ENCODE measurements at places on chromosomes 2 and 18.

- DNase-seq = no peak
Measured at GRCh38 chr18:75898651-75899050, 471.1 kb upstream of the SMIM21 start.

DNA sequence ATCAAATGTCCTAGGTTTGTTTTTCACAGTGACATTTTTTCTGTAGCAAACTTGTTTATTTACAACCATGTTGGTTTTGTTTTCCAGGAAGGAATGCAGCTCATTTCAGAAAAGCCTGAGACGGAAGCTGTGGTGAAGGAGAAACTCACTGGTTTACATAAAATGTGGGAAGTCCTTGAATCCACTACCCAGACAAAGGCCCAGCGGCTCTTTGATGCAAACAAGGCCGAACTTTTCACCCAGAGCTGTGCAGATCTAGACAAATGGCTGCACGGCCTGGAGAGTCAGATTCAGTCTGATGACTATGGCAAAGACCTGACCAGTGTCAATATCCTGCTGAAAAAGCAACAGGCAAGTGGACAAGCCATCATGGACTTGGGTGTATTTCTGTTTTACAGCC is 79.2 kb upstream of the EML6 start:
- no peak for DNase-seq

DNA sequence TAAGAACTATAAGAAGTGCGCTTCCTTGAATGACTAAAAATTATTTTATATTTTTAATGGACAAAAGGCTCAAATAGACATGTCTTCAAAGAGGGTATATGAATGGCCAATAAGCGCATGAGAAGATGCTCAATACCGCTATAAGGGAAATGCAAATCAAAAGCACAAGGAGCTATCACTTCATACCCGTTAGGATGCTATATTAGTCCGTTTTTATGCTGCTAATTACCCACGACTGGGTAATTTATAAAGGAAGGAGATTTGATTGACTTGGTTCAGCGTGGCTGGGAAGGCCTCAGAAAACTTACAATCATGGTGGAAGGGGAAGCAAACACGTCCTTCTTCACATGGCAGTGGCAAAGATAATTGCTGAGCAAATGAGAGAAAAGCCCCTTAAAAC is 20.5 kb upstream of the PPP4R1 start:
- no peak for DNase-seq

- no peak for DNase-seq
Measured at GRCh38 chr2:17355608-17356329, 162.5 kb downstream of the RAD51AP2 start.

DNA sequence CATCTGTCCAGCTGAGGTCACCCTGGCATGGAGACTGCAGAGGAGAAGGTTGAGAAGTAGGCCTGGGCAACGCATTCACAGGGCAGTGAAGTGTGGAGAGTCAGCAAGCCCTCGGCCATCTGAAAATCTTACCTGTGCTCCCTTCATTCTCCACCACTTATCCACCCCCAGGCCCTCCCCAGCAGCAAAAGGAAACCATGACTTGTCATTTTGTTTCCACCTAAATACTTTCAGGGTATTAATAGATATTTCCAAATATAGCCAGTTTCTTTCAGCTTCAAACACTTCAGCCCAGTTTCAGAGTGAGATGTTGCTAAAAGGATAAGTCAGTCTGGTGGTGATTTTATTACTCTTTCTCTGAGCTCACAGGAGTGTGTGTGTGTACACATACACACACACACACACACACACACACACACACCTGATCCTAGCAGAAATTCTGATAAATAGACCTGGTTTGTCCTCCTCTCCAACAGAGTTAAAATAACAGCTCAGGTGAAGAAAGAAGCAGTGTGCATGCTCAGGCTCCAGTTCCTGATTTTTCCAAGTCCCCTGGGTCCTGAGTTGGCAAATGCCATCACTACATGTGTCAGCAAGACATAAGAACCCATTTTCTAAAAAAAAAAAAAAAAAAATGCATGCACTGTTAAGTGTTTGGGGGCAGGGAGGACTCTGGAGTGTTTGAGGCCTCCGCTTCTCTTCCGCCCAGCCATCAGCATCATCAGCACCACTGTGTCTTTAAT is 82.8 kb downstream of the LOXHD1 start:
- DNase-seq = no peak

- DNase-seq = no peak
Measured at GRCh38 chr18:10926621-10927161, 222.7 kb downstream of the PIEZO2 start.

- no peak for DNase-seq
Measured at GRCh38 chr2:74575320-74575719, 20.8 kb downstream of the DOK1 start.

- DNase-seq = no peak
Measured at GRCh38 chr2:34143149-34143548, 544.0 kb upstream of the FAM98A start.

DNA sequence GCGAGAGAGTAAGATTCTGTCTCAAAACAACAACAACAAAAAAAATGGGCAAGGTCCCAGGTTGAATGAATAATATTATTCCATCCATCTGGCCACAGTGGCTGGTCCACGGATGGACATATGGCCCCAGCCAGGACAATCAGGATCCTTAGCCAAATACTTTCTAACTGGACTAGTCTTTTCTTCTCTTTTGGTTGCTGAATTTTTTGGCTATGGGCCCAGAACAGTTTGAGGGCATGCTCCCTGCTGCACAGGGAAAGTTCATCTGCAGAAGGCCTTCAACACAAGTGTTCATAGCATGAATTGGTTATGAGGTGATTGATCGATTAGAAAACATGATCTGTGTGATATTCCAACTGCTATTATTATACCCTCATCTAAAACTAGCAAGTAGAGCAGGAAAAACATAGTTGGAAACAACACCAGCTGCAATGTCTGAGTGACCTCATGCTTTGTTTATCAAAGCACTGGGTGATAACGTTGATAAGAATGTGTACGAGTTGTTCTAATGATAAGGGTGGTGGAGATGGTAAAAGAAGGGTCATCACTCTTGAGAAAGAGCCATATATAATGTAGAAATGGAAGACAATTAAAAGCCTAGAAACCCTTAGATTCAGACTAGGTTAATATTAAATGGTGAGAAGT is 47.8 kb upstream of the RNF103 start:
- no peak for DNase-seq

- DNase-seq = peak; percentile 19
Measured at GRCh38 chr18:2905854-2906703, 59.3 kb downstream of the EMILIN2 start.

DNA sequence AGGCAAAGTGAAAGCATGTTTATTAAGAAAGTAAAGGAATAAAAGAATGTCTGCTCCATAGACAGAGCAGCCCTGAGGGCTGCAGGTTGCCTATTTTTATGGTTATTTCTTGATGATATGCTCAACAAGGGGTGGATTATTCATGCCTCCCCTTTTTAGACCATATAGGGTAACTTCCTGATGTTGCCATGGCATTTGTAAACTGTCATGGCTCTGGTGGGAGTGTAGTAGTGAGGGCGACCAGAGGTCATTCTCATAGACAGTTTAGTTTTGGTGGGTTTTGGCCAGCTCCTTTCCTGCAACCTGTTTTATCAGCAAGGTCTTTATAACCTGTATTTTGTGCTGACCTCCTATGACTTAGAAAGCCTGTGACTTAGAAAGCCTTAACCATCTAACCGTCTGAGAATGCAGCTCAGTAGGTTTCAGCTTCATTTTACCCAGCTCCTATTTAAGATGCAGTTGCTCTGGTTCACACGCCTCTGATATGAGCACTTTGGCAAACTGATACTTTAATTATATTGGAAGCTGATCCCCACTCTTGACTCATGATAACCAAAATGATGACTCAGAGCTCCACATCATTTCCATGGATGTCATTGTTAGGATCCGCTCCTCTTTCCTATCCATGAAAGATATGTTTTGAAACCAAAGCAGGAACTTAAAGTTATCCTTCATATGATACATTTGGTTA is 14.5 kb upstream of the ERMN start:
- peak; percentile 15 for DNase-seq

DNA sequence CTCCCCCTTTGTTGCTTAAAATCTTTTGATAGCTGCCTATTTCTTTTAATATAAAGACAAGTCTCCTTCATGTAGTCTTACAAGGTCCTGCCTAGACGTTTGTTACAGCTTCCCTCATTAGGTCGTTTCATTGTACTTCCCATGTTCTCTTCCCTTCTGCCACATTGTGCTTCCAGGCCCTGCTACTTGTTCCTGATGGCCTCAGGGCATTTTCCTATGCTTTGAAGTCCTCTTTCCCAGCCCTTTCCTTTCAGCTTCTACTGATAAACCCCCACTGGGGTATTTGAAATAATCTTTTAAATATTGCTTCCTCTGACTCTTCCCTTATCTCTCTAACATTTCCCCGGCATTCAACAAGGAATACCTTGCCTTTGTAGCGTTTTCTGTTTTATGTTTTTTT is 67.4 kb downstream of the UBE2E3 start:
- DNase-seq = no peak

- DNase-seq = no peak
Measured at GRCh38 chr18:75681538-75682115, 254.1 kb upstream of the SMIM21 start.

DNA sequence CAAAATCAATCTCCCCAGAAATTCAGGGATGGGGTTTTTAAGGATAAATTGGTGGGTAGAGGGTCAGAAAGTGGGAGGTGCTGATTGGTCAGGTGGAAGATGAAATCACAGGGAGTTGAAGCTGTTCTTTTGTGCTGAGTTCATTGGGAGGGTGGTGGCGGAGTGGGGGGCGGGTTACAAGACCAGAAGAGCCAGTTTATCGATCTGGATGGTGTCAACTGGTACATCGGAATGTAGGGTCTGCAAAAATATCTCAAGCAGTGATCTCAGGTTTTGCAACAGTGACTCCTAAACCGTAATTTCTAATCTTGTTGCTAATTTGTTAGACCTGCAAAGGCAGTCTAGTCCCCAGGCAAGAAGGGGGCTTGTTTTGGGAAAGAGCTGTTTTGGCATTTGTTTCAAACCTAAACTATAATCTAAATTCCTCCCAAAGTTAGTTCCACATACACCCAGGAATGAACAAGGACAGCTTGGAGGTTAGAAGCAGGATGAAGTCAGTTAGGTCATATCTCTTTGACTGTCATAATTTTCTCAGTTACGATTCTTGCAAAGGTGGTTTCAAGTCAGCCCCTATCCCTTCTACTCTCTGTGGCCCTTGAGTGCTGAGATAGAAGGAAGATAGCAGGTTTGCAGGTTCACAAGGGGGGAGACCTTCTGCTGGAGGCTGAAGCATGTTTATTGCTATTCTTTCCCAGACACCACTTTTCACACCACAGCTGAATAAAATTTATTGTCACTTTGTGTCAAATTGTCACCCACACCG is 12.3 kb upstream of the CXXC1 start:
- no peak for DNase-seq

GRCh38 chr2:224851811-224852210 is 135.6 kb upstream of the CCDC195 start:
- no peak for DNase-seq

DNA sequence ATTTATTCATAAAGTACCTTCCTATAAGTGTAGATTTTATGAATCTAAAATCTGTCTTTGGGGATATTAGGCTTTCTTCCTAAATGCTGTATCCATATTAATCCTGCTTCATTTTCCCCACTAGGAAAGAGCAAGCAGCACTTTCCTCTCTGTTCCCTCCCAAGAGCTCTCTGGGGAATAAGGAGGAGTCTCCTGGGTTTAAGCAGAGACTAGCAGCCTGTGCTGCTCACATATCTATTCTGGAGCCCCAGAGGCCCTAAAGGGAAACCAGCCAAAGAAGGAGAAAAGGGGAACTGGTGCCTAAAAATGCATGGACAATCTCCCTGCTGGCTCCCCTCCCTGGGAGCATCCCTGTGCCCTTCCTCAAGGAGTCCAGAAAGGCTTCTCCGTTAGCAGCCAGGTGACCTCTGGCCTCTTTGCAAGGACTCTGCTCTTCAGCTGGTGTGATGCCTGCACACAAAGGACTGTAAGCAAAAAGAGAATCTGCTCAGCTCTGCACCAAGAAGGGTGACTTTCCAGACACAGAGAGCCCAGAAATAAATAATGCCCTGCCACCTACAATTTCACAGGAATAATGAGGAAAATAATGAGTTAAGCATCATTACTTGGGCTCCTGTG is 270.6 kb downstream of the SS18 start:
- no peak for DNase-seq

- no peak for DNase-seq
Measured at GRCh38 chr2:218261423-218262236, 815 bp downstream of the GPBAR1 start.

GRCh38 chr2:228072669-228073068 is 108.8 kb downstream of the SPHKAP start:
- no peak for DNase-seq

- DNase-seq = no peak
Measured at GRCh38 chr2:31996571-31997150, 14.1 kb downstream of the MEMO1 start.

DNA sequence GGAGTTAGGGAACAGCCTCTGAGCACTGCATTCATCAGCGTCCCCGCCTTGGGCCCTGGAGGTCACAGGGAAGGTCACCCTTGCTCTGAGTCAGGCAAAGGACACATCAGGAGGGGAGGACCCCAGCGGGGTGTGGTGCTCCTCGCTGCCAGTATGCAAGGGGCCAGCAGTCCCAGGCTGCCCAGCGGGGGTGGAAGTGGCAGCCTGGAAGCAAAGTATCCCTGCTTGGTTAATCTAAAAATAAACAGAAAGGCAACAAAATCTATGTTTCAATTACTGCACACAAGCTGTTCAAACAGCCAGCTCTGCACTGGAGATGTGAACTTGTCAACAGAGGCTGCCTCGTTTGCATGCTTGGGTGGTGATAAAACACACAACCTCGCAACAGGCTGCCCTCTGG is 164.1 kb downstream of the KLHL29 start:
- DNase-seq = no peak

DNA sequence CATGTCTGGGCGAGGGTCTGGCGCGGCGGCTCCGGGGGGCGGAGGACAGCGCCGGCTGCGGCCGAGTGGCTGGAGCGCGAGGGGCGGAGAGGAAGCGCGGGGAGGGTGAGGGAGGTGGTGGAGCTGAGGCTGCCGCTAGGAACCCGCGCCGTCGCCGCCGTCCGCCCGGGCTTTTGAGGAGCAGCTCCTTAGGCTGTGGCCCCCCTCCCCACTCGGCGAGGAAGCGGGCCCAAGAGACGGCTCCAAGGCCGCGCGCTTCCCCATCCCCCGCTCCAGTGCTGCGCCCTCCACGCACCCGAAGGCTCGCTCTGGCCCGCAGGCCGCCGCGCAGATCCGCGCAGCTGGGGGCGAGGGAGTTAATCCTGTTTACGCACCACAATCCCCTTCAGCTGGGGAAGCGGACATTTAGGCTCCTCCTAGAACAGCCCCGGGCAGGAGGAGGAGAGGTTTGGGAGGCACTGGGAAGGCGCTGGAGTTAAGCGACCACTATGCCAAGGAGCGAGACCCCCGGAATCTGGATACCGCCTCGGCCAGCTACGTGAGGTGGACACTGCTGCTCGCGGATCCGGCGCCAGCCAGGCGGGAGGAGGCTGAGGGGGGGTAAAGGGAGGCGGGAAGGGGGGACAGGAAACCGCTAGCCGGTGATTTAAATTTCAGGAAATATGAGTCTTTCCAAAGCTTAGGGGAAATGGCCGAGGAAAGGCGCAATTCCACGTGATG is at the start of gene CNRIP1:
CNRIP1 (minus strand) TSS at position 552 of the 720 bp plus-strand sequence; CDS start at position 3, 549 bp downstream.
- peak; percentile 38 for DNase-seq

- DNase-seq = no peak
Measured at GRCh38 chr2:74373985-74374384, 6.1 kb downstream of the DCTN1 start.
